H7 (cell line): ENCODE measurements at places on chromosomes 5 and 9. TPM values are rescaled to one million over a fixed set of nuclear protein-coding genes. Genes with fewer than 3 reads are reported as not detected.

LCN15 gene
- total RNA-seq: 0.18 TPM in 1 of 2 replicates, not detected in the other

DAB2 gene
- 2.7 and 3.7 TPM in 2 replicates for total RNA-seq

PCDHB4 gene
- 0.35 and 0.41 TPM in 2 replicates for total RNA-seq

SLC12A2 gene
- 5.4 and 6.5 TPM in 2 replicates for total RNA-seq

IL4 gene
- total RNA-seq: not detected in 2 replicates

SPINK7 gene
- total RNA-seq: not detected in 2 replicates

PCDHGB4 gene
- 0.66 and 1.4 TPM in 2 replicates for total RNA-seq

NDOR1 gene
- 22.2 and 22.7 TPM in 2 replicates for total RNA-seq

SERF1A gene
- 10.2 and 10.9 TPM in 2 replicates for total RNA-seq

F2RL2 gene
- total RNA-seq: 0.69 TPM in 1 of 2 replicates, not detected in the other

C8G gene
- not detected in 2 replicates for total RNA-seq

SLC34A3 gene
- total RNA-seq: 0.03 TPM in 1 of 2 replicates, not detected in the other

VDAC1 gene
- total RNA-seq: 368 and 419 TPM in 2 replicates

HCN1 gene
- total RNA-seq: 0.59 and 0.73 TPM in 2 replicates

FOXD4L4 gene
- total RNA-seq: not detected in 2 replicates

BRINP1 gene
- total RNA-seq: 14.4 and 15.7 TPM in 2 replicates

HMCN2 gene
- 2.3 and 5.2 TPM in 2 replicates for total RNA-seq

SETD9 gene
- 10.1 and 14.4 TPM in 2 replicates for total RNA-seq

HSD17B3 gene
- total RNA-seq: 0.24 TPM in 1 of 2 replicates, not detected in the other

PCDHB14 gene
- 0.10 and 0.26 TPM in 2 replicates for total RNA-seq

TTF1 gene
- 14.5 and 15.0 TPM in 2 replicates for total RNA-seq

CNTLN gene
- total RNA-seq: 6.3 and 9.0 TPM in 2 replicates
